Activated CD8-positive, alpha-beta memory T cell treated with anti-CD3 and anti-CD28 coated beads, Interleukin-2, amount 50 U/mL, for 48 hours (primary cell): ENCODE measurements at places on chromosomes 13 and 19.

DNA sequence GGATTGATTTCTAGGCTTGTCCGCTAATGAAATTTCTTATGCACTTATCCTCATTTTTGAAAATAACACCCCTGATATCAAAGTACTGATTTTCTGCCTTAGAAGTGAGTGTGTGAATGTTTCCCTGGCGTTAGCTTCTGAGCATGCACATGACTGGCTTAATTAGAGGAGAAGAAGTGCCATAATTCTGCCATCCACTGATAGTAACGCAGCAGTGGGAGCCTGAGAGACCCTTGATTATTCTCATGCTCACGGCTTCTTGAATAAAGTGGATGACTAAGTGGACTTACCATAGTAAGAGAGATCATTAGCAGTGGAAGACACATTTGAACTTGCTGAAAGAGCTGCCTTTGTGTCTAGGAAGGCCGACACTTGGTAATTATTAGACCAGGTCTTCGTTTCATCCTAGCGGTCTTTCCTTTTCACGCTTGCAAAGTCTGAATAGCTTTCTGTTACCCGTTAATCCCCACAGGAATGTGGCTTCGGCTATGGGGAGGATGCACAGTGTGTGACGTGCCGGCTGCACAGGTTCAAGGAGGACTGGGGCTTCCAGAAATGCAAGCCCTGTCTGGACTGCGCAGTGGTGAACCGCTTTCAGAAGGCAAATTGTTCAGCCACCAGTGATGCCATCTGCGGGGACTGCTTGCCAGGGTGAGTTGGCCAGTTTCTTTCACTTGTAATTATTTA lies 45.3 kb downstream of the TNFRSF19 start:
- DNase-seq = no peak

GRCh38 chr19:57566396-57567265 lies 7.0 kb upstream of the ZNF550 start:
- DNase-seq = peak; percentile 26

- no peak for DNase-seq
Measured at GRCh38 chr13:103510007-103510535, 443.9 kb upstream of the SLC10A2 start.

DNA sequence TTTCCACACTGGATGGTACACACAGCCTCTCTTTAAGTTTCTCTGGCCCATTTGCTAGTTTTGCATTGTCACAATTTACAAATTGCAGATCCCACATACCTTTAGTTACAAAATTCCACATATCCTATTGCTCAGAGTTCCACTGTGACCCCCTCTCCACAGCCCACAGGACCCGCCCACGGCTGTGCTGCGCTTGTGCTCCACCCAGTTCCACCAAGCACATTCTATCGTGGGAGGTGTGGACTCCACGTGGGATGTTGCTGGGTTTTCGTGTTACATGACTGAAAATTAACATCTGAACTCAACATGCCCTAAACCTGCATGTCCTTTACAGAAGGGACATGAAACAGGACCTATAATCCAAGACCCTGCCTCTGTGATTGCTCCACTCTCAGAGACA lies 423.0 kb downstream of the IRS2 start:
- DNase-seq = no peak

GRCh38 chr19:27733551-27734266 lies 1479.2 kb downstream of the UQCRFS1 start:
- no peak for DNase-seq

DNA sequence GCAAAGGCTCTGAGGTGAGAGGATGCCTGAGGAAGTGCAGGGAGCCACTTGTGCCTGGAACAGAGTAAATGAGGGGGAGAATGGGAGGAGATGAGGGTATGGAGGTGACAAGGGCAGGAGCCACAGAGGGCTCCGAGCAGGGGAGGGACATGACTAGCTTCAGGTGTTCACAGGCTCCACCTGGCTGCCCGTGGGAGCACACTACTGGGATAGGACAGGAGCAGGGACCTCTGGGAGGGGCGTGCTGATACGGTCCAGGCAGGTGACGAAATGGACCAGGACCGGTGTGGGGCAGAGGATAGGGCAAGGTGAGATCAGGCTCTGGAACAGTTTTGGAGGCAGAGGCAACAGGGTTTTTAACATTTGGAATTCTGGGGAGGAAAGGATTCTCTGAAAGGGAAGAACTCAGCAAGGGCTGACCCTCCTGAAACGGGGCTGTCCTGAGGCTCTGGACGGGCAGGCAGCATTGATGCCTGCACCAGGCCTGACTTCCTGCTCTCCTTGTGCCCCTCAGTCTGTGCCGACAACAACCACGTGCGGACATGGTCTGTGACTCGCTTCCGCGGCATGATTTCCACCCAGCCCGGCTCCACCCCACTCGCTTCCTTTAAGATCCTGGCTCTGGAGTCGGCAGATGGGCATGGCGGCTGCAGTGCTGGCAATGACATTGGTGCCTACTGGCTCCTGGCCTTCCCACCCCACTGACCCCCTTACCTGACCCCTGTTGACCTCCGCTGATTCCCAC lies 11.6 kb downstream of the SHKBP1 start:
- DNase-seq = no peak

DNA sequence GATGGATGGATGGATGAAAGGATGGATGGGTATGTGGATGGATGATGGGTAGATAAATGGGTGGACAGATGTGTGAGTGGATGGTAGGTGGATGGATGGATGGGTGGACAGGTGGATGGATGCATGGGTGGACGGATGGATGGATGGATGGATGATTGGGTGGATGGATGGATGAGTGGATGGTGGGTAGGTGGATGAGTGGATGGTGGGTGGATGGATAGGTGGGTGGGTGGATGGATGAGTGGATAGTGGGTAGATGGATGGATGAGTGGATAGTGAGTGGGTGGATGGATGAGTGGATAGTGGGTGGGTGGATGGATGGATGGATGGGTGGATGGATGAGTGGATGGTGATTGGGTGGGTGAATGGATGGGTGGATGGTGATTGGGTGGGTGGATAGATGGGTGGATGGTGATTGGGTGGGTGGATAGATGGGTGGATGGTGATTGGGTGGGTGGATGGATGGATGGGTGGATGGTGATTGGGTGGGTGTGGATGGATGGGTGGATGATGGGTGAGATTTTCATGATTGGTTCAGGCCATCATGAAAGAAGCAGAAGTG lies 4.5 kb upstream of the RAX2 start:
- DNase-seq = no peak

DNA sequence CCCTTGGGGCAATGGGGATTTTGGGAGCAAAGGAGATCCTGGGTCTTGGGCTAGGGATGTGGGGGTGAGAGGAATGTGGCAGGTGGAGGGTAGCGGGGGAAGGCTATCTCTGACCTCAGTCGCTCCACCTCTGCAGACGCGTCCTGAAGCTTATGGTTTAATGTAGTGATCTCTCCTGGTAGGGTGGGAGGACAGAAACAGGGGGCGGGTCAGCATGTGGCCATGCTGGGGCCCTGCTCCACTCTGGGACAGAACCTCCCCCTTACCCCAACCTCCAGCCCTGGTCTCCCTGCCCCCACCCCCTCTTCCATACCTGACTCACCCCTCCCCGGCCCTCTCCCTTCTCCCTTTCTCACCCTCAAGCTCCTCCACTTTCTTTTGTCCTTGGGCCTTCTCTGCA lies 1.4 kb downstream of the BST2 start:
- no peak for DNase-seq

DNA sequence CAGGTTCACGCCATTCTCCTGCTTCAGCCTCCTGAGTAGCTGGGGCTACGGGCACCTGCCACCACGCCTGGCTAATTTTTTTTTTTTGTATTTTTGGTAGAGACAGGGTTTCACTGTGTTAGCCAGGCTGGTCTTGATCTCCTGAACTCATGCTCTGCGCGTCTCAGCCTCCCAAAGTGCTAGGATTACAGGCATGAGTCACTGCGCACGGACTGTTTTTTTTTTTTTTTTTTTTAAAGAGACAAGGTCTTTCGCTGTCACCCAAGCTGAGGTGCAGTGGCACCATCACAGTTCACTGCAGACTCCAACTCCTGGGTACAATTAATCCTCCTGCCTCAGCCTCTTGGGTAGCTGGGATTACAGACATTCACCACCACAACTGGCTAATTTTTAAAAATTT lies 8.2 kb upstream of the ADAMTS10 start:
- DNase-seq = no peak

DNA sequence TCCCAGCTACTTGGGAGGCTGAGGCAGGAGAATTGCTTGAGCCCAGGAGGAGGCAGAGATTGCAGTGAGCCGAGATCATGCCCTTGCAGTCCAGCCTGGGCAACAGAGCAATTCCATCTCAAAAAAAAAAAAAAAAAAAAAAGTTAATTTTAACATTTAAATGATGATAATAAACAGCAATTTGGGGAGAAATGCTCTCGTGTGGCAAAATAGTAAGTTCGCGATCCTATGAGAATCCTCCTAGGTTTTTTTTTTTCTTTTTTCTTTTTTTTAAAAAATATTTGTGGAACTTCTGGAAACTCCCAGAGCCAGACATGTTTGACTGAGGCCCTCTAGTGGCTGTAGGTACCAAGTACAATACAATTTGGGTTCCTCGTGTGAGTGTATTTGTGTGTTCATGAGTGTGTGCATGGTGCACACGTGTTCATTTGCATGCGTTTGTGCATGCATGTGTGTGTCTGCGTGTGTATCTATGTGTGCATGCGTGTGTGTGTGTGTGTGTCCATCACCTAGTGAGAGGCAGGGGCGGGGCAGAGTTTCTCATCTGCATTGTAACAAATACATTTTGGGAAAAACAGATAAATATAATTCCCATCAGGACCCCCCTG lies 31.2 kb downstream of the TMPRSS9 start:
- DNase-seq = no peak

GRCh38 chr13:44165221-44165888 lies 208.3 kb upstream of the SERP2 start:
- DNase-seq = no peak

DNA sequence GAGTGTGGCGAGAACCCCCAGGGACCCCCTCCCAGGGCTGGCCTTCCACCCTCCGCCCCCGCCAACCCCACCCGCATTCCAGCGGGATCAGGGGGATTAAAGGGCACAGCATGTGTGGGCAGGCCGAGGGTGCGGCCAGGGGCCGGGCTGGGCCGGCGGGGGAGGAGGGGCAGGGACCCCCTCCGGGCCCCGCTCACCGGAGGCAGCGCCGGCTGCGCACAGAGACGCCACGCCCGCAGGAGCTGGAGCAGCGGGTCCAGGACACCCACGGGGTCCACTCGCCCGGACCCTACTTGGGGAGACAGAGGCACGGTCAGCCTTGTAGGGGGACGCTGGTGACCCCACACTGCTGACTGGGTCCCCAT lies 2.4 kb downstream of the ADAMTSL5 start:
- DNase-seq = no peak

DNA sequence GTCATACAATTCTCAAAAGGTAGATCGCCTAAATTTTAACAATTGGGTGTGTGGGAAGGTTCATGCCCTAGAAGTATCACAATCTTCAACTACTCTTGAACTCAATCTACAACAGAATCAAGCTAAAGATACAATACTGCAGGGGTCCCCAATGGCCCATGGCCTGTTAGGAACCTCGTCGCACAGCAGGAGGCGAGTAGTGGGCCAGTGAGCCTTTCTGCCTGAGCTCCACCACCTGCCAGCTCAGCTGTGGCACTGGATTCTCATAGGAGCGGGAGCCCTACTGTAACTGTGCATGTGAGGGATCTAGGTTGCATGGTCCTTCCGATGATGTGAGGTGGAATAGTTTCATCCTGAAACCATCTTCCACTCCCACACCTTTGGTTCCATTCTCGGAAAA lies 230.6 kb downstream of the KLF12 start:
- DNase-seq = no peak

- DNase-seq = no peak
Measured at GRCh38 chr13:46992383-46992952, 95.6 kb upstream of the HTR2A start.

DNA sequence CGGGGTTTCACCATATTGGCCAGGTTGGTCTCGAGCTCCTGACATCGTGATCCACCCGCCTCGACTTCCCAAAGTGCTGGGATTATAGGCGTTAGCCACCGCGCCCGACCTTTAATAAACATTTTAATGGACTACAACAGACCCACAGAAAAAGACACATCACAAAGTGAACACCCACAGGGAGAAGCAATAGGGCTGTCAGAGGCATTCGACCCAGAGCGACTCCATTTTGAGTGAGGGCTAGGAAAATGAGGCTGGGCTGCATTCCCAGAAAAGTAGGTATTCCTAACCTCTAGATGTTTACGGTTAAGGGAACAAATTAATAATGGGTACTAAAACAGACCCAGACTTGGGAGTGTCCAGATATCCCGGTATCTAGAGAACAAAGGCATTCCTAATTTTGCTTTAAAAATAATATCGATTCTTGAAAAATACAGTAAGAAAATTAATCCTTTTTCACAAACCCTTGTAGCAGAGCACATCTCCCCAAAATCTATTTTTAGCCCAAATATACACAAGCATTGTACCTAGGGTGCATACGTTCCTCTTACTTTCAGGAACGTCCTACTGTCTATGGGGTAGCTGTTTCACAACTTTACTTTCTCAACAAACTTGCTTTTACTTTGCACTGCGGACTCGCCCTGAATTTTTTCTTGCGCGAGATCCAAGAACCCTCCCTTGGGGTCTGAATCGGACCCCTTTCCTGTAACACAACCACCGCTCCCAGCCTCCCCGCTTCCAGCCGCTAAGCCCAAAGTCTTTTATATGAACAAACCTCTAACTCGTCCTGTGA lies 811 bp upstream of the ZNF8 start:
- no peak for DNase-seq

DNA sequence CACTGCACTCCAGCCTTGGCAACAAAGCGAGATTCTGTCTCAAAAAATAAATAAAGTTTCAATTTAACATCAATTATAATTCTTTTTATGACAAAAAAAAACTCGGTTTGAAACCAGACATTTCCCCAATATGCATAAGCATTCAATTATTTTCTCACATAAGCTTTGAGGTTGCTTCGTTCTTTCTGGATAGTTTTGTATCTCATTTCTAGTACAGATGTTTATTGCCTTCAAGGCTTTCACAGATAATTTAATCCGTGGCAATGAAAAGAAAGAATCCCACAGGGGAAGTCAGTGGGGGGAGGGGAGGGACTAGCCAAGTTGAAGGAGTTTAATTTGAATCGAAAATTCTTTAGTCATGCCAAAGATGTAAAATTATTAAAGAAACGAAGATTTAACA lies 29.6 kb upstream of the TSC22D1 start:
- DNase-seq = no peak

DNA sequence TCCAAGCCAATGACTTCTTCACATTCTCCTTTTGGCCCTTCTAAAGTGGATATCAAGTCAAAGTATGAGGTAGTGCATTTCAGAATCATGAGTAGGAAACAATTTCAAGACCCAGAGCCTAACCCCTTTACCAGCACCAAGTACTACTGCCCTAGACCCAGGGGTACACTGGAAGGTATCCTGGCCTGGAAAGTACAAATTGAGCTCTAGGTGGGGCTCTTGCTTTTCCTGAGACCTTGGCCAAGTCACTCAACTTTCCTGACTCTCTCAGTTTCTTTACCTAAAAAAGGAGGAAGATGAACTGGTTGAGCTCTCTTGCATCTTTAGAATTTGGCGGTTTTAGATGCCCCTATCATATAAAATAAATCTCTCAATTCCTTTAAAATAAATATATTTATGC lies 204.7 kb downstream of the FGF14 start:
- no peak for DNase-seq

- no peak for DNase-seq
Measured at GRCh38 chr13:97616385-97616784, 182.4 kb downstream of the RAP2A start.

- no peak for DNase-seq
Measured at GRCh38 chr13:77386046-77386445, 59.2 kb upstream of the MYCBP2 start.

- DNase-seq = no peak
Measured at GRCh38 chr13:80585531-80585930, 244.6 kb upstream of the SPRY2 start.

- DNase-seq = no peak
Measured at GRCh38 chr13:37752146-37752545, 117.4 kb downstream of the TRPC4 start.
